ENCODE measurements at places on chromosomes 1 and 21. TPM values are rescaled to one million over a fixed set of nuclear protein-coding genes. Genes with fewer than 3 reads are reported as not detected.
A peak's percentile ranks its signal among the peaks of the same experiment; 100 is the strongest.

GRCh38 chr1:194084755-194085154 lies 898.3 kb upstream of the B3GALT2 start:
- DNase-seq, result no peak

DNA sequence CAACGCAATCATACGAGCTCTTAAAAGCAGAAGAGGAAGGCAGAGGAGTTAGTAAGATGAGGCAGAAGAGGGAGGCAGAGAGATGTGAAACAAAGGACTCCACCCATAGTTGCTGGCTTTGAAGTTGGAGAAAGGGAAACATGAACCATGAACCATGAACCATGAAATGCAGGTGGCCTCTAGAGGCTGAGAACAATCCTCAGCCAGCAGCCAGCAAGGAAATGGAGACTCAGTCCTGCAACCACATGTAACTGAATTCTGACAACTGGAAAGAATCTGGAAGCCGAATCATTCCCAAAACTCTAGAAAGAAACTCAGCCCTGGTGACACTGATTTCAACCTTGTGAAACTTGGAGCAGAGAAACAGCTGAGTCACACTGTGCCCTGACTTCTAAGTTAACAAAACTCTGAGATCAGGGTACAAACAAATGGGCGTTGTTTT lies 10.1 kb downstream of the DIPK1A start:
- DNase-seq, result peak; percentile 17

DNA sequence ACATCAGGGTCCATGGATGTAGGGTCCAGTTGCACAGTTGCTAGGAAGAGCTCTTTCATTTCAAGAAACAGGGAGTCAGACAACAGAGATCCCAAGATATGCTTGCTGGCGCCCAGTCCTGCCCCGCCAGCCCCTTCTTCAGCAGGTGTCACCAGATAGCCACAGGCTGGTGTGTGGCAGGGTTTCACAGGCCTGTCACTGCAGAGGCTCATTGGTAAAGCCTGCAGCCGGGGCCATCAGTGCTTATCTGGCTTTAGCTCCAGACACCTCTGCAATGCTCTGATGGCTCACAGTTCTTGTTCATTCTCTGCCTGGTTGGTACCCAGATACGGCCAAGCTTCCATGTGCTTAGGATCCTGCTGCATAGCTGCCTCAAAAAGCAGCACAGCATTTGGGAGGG lies 12.4 kb upstream of the ZNF124 start:
- no peak for DNase-seq

Gene OR2T11
- polyA plus RNA-seq, result not detected
